ENCODE measurements at places on chromosomes 11 and 22. TPM values are rescaled to one million over a fixed set of nuclear protein-coding genes. Genes with fewer than 3 reads are reported as not detected.
A peak's percentile ranks its signal among the peaks of the same experiment; 100 is the strongest.

Gene CASP5
- total RNA-seq, result not detected

Gene OR52I2
- total RNA-seq, result not detected

Gene MIOX
- total RNA-seq, result not detected

Gene CRYBB1
- total RNA-seq, result not detected

Gene LMNTD2
- total RNA-seq, result 1.3 TPM

Gene FAT3
- 0.37 TPM for total RNA-seq

Gene TEX12
- total RNA-seq, result not detected

Gene B4GALNT4
- total RNA-seq, result 5.6 TPM

Gene CRYBB3
- not detected for total RNA-seq

Gene DBX1
- not detected for total RNA-seq

- no peak for DNase-seq
Observed at GRCh38 chr11:122240638-122241037, 124.6 kb upstream of the BLID start.

GRCh38 chr11:97751952-97752351 is 1268.8 kb upstream of the CNTN5 start:
- no peak for DNase-seq

DNA sequence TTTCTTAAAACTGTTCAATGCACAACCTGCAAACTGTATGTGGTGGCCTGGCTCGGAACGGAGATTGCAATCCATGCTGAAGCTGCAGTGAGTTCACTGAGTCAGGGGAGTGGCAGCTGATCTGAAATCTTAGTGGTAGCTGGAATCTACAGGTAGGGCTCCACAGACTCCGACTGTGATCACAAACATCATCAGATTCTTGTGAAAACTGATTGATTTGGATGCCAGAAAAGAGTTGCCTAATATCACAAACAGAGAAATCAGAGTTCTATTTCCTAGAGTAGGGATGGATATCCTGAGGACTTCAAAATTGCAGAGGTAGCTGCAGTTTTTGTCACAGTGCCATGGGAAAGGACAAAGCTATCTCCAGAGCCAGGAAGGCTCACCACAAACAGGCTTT is 57.5 kb upstream of the SC5D start:
- DNase-seq, result no peak

DNA sequence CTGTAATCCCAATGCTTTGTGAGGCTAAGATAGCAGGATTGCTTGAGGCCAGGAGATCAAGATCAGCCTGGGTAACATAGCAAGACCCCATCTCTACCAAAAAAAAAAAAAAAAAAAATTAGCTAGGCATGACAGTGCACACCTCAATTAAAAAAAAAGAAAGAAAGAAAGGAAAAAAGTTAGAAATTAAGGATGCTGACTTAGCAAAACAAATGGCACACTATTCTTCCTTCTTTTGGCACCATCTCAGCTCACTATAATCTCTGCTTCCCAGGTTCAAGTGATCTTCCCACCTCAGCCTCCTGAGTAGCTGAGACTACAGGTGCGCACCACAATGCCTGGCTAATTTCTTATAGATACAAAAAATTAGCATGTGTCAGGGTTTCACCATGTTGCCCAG is 33.9 kb downstream of the PC start:
- DNase-seq, result no peak

DNA sequence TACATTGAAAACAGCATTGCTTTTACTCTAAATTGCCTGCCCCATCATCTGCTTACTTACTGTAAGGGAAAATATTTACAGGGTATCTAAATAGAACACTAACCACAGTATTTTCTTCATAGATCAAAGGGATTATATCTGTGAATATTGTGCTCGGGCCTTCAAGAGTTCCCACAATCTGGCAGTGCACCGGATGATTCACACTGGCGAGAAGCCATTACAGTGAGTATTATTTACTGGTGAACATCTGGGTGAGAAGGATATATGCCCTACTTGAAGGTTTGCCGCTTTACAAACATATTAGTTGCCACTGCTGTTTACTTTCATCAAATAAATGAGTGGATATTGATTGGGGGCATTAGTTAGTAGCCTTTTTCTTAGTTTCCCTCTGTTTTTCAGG is 5.9 kb upstream of the CNTF start:
- peak; percentile 51 for DNase-seq

GRCh38 chr11:27485930-27486773 is 13.6 kb upstream of the LGR4 start:
- peak; percentile 79 for DNase-seq

DNA sequence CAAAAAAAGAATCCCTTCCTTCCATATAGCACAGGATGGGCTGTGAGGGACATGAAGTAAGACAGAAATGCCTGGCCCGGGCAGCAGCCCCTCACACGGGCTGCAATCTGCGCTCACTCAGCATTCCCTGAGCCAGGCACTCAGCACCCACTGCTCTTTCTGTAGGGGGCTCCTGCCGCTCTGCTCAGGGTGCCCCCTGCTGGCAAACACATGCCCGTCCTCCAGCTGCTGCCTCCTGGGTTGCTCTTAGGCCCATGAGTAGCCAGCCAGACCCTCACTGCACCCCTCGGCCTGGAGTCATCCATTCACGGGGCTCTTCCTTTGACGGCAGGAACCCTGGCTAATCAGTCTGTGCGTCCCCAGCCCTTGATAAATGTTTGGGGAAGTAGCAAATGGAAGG is 6.9 kb downstream of the MCAT start:
- peak; percentile 76 for DNase-seq

- peak; percentile 17 for DNase-seq
Observed at GRCh38 chr11:112334381-112334780, 73.7 kb upstream of the PLET1 start.

GRCh38 chr11:72234920-72235319 is 9.1 kb downstream of the PHOX2A start:
- DNase-seq, result no peak

DNA sequence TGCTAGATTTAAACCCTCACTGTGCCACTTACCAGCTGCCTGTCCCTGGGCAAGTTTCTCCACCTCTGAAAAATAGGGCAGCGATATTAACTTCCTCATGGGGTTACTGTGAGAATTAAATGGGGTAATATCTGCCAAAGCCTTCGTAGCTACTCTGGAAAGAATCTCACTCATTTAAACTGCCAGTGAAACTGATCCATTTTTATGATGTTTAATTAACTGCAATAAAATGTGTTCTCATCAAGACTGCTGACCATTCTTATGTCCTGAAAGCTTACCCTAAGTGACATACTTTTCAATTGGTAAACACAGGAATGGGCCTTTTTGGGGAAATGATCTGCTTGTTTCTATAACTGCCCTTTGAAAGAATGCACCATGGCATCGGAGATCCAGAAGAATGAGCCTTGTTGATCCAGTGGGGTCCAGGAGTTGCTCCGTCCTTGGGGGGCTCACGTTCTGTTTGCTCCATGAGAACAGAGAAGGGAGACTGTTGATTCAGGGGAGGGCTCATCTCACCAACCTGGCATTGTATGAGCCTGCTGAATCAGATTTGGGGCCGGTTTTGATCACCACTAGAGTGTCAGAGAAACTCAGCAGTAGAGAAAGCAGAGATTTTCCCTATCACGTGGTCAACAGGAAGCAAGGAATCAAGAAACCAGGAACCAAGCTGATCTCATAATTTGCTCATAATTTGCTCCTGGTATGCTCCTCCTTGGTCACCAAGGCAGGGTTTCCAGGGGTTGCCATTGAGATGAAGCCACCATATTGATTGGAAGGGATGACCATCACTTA is 7.0 kb upstream of the CCDC86 start:
- DNase-seq, result no peak

- DNase-seq, result no peak
Observed at GRCh38 chr11:6646576-6646917, 9.1 kb downstream of the DCHS1 start.

- DNase-seq, result no peak
Observed at GRCh38 chr11:98289617-98290263, 731.0 kb upstream of the CNTN5 start.

DNA sequence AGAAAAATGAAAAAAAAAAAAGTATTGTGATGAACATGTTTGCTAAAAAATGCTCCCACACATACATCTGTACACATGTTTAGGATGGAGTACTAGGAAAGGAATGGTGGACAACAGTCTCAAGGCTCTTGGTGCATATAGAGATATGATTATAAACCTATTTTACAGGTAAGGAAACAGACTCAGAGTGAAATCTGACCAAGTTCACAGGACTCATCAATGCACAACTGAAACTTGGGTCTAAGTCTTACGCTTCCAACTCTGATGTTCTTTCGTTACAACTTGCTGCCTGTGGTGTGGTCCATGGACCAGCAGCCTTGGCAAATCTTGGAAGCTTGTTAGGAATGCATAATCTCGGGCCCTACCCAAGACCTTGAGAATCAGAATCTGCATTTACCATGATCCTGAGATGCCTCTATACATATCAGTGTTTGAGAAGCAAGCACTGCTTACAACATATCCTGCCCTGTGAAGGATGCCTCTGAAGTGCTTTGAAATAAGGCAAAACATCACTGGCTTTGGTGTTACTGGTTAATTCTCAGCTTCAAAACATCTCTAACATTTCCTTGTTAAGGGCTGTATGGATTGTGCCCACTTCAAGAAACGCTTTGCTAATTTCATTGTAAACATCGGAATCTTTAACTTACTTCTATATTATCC is 39.9 kb upstream of the NUP160 start:
- no peak for DNase-seq

GRCh38 chr11:76672431-76673175 is 2.1 kb upstream of the LRRC32 start:
- peak; percentile 45 for DNase-seq

GRCh38 chr11:45141171-45141570 is 5.3 kb upstream of the PRDM11 start:
- DNase-seq, result no peak

DNA sequence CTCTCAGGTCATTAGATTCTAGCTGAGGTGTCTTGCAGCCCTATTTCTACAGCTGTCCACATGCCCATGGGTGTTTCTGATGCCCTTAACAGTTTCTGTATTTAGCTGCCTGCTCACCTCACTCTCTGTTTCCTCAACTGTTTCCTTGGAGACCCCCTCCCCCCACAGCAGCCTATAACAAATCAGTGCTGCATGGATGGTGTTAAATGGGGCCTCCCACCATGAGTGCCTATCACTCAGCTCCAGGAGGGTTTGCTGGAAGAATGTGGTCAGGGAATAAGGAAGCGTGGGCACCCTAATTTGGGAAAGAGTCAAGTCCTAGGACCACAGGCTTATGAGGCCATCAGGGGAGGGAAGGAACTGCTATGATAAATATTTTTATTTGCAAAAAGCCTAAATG is 8.6 kb downstream of the KLHL35 start:
- DNase-seq, result no peak

DNA sequence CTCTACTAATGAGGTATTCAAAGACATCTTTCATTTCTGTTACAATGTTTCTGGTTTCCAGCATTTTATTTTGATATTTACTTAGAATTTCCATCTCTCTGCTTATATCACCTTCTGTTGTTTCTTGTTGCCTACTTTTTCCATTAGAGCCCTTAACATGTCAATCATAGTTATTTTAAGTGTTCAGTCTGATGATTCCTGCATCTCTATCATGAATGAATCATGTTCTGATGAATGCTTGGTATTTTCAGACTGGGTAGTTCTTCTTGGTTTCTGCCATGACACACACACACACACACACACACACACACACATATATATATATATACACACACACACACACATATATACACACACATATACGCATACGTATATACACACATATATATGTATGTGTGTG is 486.4 kb upstream of the ISX start:
- no peak for DNase-seq

GRCh38 chr11:116991491-116991890 is 106.7 kb downstream of the SIK3 start:
- DNase-seq, result no peak

DNA sequence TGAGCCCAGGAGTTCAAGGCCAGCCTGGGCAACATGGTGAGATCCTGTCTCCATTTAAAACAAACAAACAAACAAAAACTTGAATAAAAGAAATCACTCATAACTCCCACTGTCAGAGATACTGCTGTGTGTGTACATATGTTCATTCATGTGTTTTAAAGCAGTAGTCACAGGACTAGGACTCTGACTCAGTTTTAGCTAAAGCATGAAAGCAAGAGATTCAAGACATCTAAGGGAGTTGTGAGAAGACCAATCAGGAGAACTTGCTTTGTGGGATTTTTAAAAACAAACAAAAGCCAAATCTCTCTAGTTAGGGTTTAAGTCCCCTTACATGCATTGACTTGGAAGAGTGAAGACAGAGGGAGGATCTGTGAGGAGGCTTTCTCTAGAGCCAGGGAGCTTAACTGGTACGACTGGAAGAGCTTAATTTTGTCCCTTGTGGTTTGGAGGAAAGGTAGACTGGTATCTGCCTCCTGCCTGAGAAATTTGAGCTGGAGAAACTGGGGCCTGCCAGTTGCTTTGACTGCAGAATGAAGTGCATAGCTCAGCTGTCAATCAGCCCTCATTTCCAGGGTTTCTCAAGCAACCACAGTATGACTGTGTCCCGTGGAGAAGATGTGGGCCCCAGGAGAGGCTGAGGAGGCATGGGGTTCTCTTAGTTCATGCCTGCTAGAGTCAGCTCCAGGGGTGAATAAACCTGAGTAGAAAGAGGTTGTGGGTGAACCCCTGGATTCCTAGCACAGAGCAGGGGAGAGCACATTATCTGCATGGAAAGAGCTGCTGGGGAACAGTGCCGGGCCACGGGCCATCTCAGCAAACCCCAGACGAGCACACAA is 30.6 kb downstream of the EXPH5 start:
- DNase-seq, result no peak

DNA sequence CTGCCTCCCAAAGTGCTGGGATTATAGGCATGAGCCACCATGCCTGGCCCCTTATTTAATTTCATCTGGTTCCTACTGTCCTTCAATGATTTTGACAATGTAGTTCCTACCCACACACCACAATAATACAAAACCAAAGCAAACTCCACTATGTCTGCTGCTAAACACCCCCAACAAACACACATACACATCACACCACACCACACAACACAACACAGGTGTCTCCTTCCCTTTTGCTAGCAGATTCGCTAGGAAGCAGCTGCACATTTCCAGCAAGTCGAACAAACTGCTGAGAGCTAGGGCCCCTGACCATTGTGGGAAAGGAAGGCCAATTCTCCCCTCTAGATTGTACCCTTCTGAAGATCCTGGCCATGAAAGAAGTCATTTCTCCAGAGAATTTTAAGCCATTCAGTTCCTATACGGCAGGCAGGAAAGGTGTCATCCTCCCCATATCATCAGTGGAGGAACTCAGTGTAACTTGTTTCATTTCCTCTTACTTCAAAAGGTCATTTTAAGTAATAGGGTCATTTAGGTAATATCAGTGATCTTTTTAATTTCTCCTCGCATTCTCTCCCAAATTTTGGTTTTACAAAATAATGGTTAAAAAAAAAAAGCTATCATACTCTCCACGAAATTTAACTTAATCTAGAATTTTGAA is 18.5 kb downstream of the NUMA1 start:
- no peak for DNase-seq

GRCh38 chr11:80586464-80586863 is 1145.6 kb upstream of the TENM4 start:
- DNase-seq, result no peak

All from dermis blood vessel endothelial cell (primary cell).